ENCODE measurements at places on chromosomes 5 and 9. TPM values are rescaled to one million over a fixed set of nuclear protein-coding genes. Genes with fewer than 3 reads are reported as not detected.

The MPDZ gene
- not detected for total RNA-seq

The TMEM232 gene
- 1.0 TPM for total RNA-seq

The LHX3 gene
- 0.17 TPM for total RNA-seq

The CCL27 gene
- total RNA-seq: not detected

The FAM221B gene
- not detected for total RNA-seq

The PRDM9 gene
- not detected for total RNA-seq

The GPR150 gene
- total RNA-seq: 0.35 TPM

The TMEM252 gene
- total RNA-seq: not detected

The BBLN gene
- total RNA-seq: 67.4 TPM

The ZNG1F gene
- total RNA-seq: 10.1 TPM

The MVB12B gene
- 25.7 TPM for total RNA-seq

The TIFAB gene
- not detected for total RNA-seq

The IL13 gene
- total RNA-seq: not detected

The SPRY4 gene
- total RNA-seq: 0.53 TPM

The GPR151 gene
- not detected for total RNA-seq

The SLC27A4 gene
- 2.2 TPM for total RNA-seq

The GPX3 gene
- not detected for total RNA-seq

The RABGAP1 gene
- total RNA-seq: 21.0 TPM

The ZNF367 gene
- 6.1 TPM for total RNA-seq

The SPINK7 gene
- not detected for total RNA-seq

The SPATA31D4 gene
- not detected for total RNA-seq

The TICAM2 gene
- total RNA-seq: 0.27 TPM

The GDA gene
- total RNA-seq: not detected

The PDE6A gene
- total RNA-seq: not detected

The SPINK1 gene
- not detected for total RNA-seq

The SPATA9 gene
- total RNA-seq: not detected

The BASP1 gene
- total RNA-seq: 0.22 TPM

The NELFB gene
- 17.1 TPM for total RNA-seq

The NPR3 gene
- not detected for total RNA-seq

The FOXD1 gene
- total RNA-seq: 0.35 TPM

The HTR1A gene
- total RNA-seq: not detected

The PCDHGA12 gene
- not detected for total RNA-seq

The SLC6A19 gene
- total RNA-seq: not detected

Measured in CD8-positive, alpha-beta T cell (primary cell).